EH (cell line): ENCODE measurements at places on chromosomes 1 and 21.

GRCh38 chr1:48558366-48558765 lies 86.4 kb upstream of the SPATA6 start:
- no peak for DNase-seq

DNA sequence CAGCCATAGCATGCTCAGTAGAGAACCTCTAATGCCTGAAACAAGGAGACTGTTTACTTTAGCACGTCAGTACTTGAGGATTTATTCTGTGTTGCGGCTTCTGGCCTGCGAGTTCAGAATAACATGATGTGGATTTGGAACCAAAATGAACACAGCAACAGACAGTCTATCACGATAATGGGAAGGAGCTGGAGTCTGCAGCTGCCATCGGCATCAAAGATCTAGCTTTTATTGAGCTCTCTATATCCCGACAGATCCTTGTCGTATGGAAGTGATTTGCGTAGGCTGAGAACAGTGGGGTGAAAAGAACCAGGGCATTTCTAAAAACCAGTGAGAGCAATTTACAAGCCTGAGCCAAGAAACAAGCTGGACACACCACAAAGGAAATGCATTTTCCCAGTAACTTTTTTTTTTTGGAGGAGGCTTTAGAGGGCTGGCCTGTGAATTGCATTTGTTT lies 294.2 kb downstream of the KIF26B start:
- no peak for DNase-seq

DNA sequence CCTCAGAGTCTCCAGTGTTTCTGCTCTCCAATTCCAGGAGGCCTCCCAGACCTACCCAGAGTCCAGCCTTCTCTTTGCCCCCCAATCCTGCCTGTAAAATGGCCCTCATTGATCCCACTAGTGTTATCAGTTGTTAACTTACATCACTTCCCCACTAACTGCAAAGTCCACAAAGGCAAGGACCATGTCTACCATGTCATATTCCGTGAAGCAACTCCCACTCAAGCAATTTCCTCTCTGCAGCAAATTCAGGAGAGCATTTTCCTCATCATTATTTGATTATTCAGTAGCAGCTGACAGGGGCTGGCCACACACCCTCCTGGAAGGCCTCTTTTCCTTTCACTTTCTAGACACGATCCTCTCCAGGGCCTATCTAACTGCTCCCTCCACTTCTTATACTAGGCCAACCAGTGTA lies 153.5 kb downstream of the RERE start:
- no peak for DNase-seq

DNA sequence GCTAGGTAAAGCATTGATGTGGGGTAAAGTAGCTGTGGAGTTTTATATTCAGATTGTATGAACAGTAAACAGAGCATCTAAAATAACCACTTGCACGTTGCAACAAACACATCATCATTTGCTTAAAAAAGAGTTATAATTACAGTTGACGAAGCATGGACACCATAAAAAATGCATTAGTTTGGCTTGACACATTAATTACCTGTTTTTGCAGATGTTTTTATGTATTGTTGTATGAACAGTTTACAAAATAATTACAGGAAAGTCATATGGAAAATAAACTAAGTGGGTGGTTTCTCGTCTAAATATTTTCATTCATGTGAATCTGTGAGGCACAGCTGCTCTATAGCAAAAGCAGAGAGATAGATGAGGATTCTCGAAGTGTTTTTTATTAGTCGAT lies 108.3 kb downstream of the RPS6KC1 start:
- DNase-seq, result no peak

GRCh38 chr1:9753121-9753531 lies 70.6 kb downstream of the CLSTN1 start:
- peak; percentile 87 for DNase-seq

- no peak for DNase-seq
Observed at GRCh38 chr1:30981172-30981571, 72.6 kb upstream of the SDC3 start.

GRCh38 chr1:212637902-212638301 lies 29.3 kb downstream of the ATF3 start:
- DNase-seq, result peak; percentile 48

- no peak for DNase-seq
Observed at GRCh38 chr1:43606624-43607023, 43.3 kb upstream of the KDM4A start.

DNA sequence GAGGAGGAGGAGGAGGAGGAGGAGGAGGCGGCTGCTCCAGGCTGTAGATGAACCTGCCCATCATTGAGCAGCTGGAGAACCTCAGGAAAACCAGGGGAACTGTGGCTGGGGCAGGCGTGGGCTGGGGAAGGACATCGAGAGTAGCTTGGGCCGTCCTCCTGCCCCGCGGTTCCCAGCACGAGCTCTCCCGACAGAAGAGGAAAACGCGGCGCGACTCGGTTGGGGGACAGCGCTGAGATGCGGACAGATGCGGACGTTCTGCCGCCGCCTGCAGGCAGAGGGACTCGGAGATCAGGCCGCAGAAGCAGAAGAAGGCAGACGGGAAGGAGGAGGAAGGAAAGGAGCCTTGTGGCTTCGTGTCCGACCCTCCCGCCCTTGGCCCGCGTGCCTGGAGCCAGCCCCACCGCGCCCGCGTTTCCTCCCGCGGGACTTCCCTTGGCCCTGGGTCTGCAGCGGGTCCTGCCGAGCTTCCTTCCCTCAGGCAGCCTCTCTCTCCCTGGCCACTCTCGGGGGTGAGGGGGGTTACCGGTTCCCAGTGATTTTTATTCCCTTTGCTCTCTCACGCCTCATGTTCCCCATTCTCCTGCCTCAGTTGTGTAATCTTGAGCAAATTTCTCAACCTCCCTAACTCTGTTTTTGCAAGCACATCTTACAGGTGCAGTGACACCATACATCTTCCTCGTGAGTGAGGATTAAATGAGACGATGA lies 1.7 kb upstream of the TNFRSF9 start:
- DNase-seq, result peak; percentile 63

DNA sequence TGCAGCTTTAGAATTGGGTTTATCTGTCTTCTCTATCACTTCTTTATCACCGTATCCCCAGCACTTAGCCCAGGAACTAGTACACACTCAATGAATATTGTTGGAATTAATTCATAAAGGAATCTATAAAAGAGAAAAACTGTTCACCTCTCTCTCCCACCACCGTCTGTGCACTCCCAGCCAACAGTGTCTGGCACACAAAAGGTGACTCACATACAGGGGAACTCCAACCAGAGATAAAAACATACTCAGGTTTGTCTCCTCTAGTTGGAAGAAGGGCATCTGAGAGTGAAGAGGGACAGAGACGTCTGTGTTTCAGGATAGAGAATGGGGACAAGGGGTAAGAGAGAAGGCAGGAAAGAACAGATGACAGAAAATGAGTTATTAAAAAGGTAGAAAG lies 10.0 kb downstream of the ITLN1 start:
- DNase-seq, result no peak

DNA sequence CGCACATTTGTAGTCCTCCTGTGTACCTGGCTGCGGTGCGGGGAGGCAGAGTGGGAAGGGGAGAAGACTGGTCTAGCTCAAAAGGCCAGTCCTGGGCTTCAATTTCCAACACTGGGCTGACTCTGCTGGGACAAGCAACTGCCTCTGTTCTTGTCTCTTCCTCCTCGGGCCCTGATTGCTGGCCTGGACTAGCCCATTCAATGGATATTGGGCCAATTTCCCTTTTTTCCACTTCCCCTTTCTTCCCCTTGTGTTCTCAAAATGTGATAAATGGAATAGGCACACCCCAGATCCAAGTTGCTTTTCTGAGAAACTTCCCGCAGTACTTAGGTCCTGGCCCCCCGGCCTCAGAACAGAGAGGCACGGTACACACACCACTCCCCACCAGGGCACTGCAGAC lies 48.2 kb downstream of the SPSB1 start:
- DNase-seq, result no peak

GRCh38 chr1:70222716-70223235 lies 1.6 kb downstream of the SRSF11 start:
- DNase-seq, result no peak

GRCh38 chr1:172470149-172470548 lies 26.3 kb upstream of the PIGC start:
- DNase-seq, result no peak

DNA sequence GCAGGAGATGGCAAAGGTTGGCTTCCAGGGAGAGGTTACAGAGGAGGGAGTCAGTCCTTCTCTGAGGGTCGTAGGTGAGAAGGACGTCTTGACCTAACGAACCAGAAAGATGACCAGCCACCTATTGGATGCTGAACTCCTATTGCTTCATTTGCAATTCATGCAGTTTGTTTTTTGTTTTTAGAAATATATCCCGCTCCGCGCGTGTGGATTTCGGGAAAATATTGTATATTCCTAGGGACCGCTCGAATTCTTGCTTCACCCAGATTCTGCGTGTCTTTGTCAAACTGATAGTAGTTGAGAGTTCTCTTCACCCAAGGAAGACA lies 564 bp downstream of the DISP1 start:
- DNase-seq, result no peak

- no peak for DNase-seq
Observed at GRCh38 chr1:197773856-197774255, 1.4 kb downstream of the DENND1B start.

GRCh38 chr1:19640363-19641316 lies 3.5 kb upstream of the NBL1 start:
- peak; percentile 48 for DNase-seq

GRCh38 chr1:27519331-27520258 lies 29.6 kb upstream of the WASF2 start:
- DNase-seq, result no peak

DNA sequence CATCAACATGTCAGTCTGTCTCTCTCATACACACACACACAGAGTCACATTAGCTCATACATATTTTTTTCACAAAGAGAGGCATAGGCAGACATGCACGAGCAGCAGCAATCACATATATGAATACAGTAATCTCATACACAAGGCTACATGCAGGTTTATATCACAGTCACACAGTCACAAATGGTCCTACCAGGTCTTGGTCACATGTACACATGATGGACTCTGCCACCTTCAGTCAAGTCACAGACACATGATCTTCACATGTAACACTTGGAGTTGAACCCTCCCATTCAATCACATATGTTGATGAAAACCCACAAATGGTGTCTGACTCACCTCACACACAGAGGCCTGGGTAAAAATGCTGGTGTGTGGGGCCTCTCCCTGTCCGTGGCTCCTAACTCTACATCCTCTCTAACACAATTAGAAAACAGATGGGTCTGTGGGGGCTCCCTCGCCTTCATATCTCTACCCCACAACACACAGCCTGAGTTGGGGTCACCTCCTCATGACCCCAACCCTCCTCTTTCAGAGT lies 27.9 kb downstream of the RIMS3 start:
- DNase-seq, result no peak

- peak; percentile 6 for DNase-seq
Observed at GRCh38 chr1:2354511-2355372, 36.6 kb downstream of the MORN1 start.

DNA sequence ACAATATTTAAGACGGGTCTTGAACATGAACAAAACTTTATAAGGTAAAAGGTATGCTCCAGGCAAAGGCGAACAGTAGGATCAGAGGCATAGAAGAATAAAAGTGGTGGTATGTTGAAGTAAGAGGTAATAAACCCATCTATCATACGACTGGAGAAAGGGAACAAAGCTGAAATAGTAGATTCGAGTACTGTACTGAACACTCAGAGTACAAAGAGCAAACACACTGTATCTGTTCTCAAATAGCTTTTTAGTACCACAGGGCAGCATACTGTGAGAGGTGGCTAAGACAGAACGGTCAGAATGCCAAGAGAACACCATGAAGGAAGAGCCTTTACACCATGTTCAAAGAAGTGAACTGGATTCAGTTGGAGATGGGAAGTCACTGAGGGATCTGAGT lies 83.2 kb downstream of the EPS15 start:
- DNase-seq, result no peak

DNA sequence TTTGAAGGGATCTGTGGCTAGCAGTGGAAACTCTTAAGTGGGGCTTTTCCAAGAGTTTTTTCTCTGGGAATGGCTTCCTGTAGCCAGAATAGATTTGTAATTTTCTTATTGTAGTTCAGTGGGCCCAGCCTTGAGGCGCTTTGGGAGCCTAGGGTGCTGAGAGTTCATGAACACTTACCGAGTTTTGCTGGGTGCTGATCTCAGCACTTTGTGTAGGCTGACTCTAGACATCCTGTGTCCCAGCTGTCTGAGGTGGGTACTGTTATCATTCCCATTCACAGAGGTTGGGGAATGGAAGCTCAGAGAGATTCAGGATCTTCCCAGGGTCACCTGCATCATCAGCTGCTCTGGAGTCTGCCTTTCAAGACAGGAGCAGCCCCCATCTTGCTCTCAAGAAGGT lies 7.0 kb downstream of the PPFIA4 start:
- no peak for DNase-seq

GRCh38 chr1:189970331-189971230 lies 507.1 kb downstream of the BRINP3 start:
- no peak for DNase-seq
